Activated CD4-positive, alpha-beta T cell treated with anti-CD3 and anti-CD28 coated beads for 48 hours (primary cell): ENCODE measurements at places on chromosomes 7 and 10.

DNA sequence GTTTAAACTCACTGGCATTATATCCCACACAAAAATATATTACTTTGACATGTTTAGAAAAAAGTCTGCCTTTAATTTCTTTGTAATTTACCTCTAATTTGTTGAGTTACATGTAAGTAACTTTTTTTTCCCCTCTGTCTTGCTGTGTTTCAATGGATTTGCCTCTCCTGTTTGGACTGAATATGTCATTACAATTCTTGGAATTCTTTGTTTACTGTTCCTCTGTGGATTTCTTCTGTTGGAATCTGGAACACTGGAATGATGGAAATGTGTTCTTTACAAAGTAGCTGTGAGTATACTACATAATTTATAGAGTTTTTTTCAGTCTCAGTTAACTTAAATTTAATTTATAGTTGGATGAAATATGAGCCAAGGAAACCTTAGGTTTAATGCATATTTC is 30.4 kb downstream of the SEPTIN7 start:
- DNase-seq = no peak

DNA sequence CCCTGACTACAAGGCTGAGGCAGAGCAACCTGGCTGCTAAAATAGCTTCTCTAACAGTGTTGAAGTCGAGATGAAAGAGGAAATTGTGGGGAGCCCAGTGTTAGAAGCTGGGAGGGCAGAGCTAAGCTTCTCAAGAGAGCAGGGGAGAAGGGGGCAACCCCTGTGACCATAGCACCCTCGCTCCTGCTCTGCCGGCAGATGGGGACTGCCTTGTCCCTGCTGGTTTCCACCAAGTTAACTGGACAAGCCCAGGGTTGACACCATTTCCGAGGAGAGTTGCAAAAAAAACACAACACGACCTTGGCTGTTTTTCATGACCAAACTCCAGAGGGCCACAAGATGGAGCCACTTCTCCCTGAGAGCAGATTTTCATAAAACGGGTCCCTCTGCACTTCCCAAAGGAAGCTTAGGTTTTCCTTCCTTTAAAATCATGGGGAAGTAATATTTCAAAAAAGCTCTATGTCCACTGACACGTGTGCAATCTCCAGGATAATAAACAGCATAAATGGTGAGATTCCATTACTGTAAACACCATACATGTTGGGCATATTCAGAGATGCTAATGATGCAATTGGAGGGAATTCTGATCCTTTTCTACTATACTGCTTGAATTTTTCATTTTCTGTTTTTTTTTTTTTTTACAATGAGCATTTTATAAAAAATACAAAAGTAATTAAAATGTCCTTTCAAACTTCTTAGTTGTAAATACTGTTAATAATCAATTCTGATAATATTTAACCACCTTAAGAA is 140.4 kb downstream of the PIP4K2A start:
- no peak for DNase-seq

GRCh38 chr10:110637558-110638053 is 6.5 kb upstream of the RBM20 start:
- DNase-seq = no peak

GRCh38 chr10:132305654-132306342 is 2.0 kb downstream of the STK32C start:
- DNase-seq = no peak

- DNase-seq = no peak
These were observed 18.1 kb upstream of the GPR141 start for GRCh38 chr7:37665352-37666022.

DNA sequence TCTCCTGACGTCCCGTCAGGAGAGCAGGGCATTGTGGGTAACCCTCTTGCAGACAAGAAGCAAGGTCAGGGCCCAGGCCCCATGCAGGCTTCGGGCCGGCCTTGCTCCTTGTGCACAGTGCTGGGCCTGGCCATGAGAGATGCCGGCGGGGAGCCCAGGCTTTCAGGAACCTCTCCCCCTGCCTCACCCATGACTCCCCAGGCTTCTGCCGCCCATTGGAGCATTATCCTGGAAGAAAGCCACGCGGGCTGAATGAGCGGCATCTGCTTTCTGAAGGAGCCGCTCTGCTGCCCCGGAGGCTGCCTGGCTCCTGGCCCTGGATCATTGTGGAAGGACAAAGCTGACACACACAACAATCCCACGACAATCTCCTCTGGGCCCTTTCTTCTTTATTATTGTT is 233.5 kb downstream of the TCF7L2 start:
- no peak for DNase-seq
